Mucosa of descending colon (tissue), 3 donors: ENCODE measurements at places on chromosomes 2 and 18. TPM values are rescaled to one million over a fixed set of nuclear protein-coding genes. Genes with fewer than 3 reads are reported as not detected.

ANKRD30B gene
- 0.34 TPM for total RNA-seq

PKP4 gene
- 41.6 TPM for total RNA-seq

ACADL gene
- not detected for total RNA-seq

RNF144A gene
- 14.3 TPM for total RNA-seq

MBD2 gene
- total RNA-seq, result 83.3 TPM

GRCh38 chr18:55236150-55236931, 277.1 kb upstream of the CCDC68 start:
- DNase-seq, result no peak

DNA sequence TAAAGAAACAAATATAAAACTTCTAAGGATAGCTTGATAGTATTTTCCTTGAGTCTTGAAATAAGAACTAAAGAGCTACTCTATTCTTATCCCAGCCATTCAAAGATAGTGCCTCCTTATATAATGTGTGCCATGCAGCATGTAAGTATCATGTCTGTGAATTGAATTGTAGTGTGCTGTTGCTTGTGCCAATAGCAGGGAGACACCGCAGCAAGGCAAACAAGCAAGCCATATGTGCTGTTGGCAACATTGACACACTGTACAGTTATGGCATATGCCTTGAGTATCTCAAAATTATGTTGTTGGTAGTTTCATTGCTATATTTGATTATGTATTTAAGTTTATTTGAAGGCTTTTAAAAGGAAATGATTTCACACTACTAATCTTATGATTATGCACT, 58.2 kb downstream of the ERBB4 start:
- DNase-seq, result no peak

DNA sequence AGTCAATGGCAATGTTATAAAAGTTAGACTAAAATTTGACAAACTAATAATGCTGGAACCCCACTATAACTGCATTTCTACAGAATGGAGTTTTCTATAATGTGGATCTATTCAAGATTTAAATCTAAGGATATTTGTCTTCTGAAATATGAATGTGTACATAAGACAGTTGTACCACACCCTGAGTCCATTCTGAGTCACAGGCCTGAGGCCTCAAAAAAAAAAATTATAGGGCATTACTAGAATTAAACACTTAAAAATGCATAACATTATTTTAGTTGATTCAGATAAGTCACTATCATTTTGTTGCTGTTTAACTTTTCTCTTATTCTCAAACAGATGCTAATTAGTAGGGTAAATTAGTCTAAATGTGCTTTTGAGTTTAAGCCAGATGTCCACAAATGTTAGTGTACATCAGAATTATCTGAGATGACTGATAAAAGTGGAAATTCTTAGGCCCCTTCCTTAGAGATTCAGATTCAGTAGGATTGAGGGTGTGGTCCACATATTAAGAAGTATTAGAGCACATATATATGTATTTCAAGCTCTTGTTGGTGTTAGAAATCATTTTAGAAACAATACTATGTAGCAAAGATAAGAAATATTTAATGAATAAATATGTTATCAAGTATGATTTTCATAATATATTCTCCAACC, 42.4 kb upstream of the COL5A2 start:
- DNase-seq, result no peak

GRCh38 chr18:8938817-8939216, 163.7 kb upstream of the NDUFV2 start:
- DNase-seq, result no peak

- no peak for DNase-seq
Measured at GRCh38 chr2:176902454-176902853, 310.1 kb upstream of the HNRNPA3 start.

GRCh38 chr2:160952464-160953254, 207.6 kb upstream of the TANK start:
- no peak for DNase-seq

DNA sequence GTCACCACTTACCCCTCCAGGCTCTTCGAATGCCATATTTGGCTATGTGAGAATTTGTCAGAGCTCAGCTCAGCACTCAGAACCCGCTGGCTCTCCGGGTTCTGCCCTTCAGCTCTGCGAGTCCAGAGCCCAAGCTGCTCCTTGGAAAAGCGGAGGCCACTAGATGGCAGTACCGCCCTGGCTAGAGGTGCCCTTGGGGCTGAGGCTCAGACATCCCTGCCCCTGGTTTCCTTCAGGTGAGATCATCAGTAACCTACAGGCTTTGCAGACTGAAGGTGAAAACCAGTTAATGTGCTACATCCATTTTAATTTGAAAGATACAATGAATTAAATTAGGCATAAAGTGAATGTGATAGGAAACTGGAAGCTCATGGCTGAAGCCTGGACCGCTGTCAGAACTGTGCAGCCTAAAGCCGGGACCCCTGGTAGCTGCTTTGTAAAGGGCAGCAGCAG, 285.6 kb downstream of the AGAP1 start:
- DNase-seq, result peak; percentile 89

DNA sequence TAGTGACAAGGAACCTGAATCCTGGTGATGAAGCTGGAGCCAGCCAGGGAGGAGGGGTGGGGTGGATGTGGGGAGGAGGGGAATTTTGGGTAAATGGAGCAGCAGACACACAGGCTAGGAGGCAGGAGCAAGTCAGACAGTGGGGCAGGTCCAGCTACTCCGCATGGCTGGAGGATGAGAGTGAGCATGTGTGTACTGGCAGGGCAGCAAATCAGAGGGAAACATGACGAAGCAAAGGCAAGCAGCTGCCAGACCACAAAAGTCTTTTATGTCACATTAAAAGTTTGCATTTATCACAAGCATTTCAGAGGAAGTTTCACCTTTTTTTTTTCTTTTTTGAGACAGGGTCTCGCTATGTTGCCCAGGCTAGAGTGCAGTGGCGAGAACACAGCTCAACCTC, 11.9 kb upstream of the KIDINS220 start:
- DNase-seq, result no peak

GRCh38 chr2:56099963-56100362, 83.8 kb upstream of the CCDC85A start:
- no peak for DNase-seq
